ENCODE measurements at places on chromosomes 6 and 20.

- peak; percentile 67 for DNase-seq
Measured at GRCh38 chr6:17703256-17703694, 3.5 kb downstream of the NUP153 start.

GRCh38 chr6:163599684-163600083 lies 185.2 kb downstream of the QKI start:
- no peak for DNase-seq

DNA sequence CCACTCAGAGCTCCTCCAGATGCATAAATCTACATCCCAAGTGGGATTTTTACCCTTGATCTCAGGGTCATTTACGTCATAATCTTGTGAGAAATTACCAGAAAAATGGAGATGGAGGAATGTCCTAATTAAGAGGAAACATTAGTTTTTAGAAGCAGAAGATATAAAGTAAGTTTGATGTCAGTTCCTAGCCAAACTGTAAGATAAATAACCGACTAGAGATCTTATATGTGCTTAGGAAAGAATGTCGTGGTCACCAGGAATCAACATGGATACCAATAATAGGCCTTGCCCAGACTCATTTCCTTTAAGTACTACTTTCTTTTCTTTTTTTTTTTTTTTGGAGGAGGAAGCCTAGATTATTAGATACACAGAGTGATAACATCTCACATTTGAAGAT lies 186.9 kb downstream of the UTRN start:
- no peak for DNase-seq

- DNase-seq: no peak
Measured at GRCh38 chr6:25270559-25270958, 8.6 kb upstream of the CARMIL1 start.

- DNase-seq: no peak
Measured at GRCh38 chr20:64161356-64162238, 2.7 kb upstream of the MYT1 start.

DNA sequence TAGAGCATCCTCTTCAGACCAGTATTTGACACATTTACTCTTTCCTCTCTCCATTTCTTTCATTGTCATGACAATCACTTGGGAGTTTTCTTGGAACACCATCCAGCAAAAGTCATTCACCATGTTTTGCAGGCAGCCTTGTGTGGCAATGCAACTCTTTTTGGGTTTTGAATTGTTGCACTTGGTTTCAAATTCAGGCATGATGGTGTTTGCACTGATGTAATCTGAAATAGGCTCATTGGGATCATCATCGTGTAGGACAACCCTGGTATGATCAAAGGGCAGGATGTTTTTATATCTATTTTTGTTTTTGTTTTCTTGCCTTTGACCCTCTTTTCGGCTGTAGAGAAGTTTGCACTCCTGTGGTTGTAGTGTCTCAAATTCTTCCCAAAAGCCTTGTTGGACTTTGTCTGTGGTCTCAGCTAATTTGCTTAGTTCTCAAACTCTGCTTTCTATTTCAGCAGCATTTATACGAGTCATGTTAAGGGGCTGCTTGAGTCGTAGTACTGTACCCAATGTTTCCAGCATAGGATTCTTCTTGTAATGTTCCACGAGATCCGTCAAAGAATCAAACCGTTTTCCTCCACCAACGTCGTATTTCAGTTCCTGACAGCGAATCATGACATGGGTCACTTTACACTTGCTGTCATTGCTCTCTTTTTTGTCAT lies 160.8 kb upstream of the TNFAIP3 start:
- no peak for DNase-seq

DNA sequence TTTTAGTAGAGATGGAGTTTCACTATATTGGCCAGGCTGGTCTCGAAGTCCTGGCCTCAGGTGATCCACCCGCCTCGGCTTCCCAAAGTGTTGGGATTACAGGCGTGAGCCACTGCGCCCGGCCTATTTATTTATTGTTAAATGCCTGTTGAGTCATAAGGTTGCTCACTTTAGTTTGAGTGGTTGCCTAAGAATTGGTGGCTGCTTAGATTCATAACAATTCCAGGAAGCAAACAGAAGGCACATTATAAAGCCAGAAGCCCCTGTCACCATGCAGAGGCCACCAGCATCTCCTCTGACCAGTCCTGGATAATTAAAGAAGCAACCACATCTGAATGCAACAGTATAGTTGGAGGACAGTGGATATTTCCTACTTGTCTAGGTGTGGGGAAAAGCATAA lies 24.0 kb upstream of the ARMH2 start:
- DNase-seq: no peak

Data from AML-193 (cell line).